OCI-LY7 (cell line): ENCODE measurements at places on chromosomes 11 and 22. TPM values are rescaled to one million over a fixed set of nuclear protein-coding genes. Genes with fewer than 3 reads are reported as not detected.

GRCh38 chr11:71367756-71368155, 80.4 kb downstream of the DHCR7 start:
- DNase-seq = no peak

DNA sequence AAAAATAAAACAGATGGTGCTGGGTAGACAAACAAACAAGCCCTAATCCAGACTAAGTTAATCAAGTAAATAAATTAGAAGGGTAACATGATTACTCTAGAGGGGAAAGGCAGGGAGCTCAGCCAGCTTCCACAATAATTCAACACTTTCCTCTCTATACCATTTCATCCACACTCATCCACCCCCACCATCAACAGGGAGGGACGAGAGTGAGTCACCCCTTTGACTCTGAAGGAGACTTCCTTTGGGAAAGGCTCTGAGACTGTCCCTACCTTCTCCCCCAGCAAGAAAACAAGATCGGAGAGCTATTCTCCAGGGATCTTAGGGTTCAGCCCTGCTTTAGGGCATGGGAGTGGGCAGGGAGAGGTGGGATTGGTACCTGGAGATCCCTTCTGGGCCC, 33.1 kb downstream of the TRIM66 start:
- no peak for DNase-seq

PANX3 gene
- not detected in 2 replicates for total RNA-seq

DNA sequence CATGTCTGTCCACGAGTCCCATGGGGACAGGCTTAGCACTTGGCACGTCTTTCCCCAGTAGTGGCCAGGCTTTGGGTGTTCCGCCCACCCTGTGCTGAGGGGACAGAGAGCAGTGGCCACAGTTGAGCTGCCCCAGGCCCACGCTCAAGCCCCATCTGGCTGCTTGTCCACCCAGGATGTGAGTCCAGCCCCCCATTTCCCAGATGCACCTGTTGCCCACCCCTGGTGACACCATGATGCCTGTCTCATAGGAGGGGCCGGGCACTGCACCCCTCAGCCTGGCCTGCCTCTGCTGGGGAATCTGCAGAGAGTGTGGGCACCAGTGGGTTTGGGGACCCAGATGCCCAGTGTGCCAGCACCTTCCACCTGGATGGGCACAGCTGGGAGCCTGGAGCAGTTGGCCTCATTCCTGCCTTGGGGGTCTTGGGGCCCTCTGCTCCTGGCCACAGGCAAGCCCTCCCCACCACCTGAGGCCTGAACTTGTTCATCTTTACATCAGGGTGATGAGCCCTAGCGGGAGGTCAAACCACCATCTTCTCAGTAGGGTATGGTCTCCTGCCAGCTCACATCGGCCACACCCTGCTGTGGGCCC, 5.7 kb downstream of the SIGIRR start:
- no peak for DNase-seq

DNA sequence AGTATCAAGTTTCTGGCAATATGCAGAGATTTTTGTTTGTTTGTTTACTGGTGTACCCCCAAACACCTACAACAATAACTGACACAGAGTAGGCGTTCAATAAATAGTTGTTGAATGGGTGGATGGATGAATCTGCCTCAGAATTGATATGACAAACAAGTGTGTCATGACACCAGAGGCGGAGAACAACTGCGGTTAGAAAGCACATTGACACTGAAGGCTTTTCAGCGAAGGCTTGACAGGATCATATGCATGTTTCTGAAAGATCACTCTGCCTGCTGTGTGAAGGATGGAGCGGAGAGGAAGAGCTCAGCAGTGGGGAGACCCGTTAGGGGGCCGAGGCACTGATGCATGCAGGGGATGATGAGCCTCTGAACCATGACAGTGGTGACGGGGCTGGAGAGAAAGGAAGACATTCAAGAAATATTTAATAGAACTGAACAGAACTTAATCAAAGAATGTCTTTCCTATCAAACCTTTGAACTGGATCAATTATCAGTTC, 108.5 kb upstream of the USP47 start:
- DNase-seq = no peak

DNA sequence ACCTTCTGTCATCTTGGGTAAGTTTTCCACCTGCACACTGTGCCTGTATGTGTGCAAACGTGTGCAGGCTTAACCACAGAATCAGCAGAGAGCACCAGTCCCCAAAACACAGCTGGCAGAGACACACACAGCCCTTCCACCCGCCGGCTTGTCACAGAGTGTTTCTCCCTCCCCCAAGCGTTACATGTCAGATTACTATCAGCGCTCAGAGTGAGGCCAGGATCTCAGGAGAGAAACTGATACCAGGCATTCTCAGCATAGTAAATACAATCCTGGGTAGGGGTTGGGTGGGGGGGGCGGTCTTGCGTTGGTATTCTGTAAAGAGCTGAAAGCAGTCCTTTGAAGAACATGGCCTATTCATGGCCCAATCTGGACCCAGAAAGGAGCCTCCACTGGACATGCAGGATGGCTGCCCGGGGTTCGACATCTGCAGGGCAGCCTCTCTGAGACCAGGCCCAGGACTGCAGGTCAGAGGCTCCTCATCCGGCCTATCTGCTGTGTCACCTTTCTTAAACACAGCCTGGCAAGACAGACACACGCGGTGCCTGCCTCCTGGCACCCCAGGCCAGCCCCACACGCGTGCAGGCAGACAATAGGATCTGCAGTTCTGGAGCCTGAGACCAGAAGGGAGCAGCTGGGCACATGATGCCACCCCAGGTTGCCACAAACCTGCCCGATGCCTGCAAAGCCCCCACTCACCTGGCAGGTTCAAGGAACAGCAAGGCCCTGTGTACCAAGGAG, 1.7 kb downstream of the OSBPL5 start:
- DNase-seq = no peak

TEX54 gene
- total RNA-seq = 0.89 TPM in 1 of 2 replicates, not detected in the other

GRCh38 chr11:93024369-93024768, 54.9 kb downstream of the MTNR1B start:
- no peak for DNase-seq

DNA sequence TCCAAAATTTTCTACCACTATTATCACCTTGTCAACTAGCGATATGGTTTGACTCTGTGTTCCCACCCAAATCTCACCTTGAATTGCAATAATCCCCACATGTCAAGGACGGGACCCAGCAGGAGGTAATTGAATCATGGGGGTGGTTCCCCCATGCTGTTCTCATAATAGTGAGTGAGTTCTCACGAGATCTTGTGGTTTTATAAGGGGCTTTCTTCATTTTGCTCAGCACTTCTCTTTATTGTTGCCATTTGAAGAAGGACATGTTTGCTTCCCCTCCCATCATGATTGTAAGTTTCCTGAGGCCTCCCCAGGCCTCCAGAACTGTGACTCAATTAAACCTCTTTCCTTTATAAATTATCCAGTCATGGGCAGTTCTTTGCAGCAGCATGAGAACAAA, 73.5 kb upstream of the ZC3H12C start:
- DNase-seq = no peak

CRYBB3 gene
- total RNA-seq = not detected in 2 replicates

GRCh38 chr11:94424662-94425061, 23.4 kb upstream of the GPR83 start:
- no peak for DNase-seq

GRCh38 chr22:30732426-30732825, 37.8 kb downstream of the OSBP2 start:
- DNase-seq = no peak

DNA sequence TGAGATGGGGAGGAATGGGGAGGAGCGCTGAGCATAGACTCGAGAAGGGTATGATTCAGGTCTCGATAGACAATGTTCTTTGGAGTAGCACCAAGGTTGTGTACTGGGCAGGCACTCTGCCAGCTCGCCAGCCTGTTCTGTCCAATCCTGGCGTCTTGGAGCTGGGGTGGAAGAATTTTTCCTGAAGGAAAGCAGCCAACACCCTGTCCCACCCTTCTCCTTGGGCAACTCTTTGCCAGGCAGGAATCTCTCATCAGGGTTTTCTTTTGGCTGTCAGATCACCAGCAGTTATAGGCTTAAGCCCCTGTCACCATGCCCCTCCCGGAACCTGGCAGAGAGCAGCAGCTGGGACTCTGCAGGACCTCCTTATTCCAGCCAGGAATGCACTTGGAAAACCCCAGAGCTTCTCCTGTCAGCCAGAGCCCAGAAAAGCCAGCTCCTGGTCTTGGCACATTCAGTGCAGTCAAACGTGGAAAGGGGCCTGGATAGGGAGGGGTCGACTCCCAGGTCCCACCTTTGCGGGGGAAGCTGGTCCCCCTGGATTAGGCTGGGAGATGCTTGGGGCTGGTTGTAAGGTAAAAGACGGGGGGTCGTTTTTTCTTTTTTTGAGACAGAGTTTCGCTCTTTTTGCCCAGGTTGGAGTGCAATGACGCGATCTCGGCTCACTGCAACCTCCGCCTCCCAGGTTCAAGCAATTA, 14.4 kb upstream of the SPTBN2 start:
- DNase-seq = no peak

DNA sequence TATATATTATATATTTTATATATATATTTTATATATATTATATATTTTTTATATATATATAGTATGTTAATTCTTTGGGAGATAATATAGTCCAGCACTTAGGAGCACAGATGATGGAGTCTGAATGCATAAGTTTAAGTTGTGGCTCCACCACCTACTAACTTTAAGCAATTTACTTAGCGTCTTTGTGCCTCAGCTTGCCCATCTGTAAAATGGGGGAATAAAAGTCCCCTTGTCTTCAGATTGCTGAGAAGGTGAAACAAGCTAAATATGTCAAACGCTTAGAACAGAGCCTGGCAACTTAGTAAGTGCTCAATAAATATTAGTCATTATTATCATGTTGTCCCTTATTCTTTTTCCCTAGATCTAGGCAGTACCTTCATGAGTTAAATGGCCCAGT, 27.5 kb downstream of the DSCAML1 start:
- no peak for DNase-seq

GRCh38 chr11:78929207-78929905, 354.7 kb upstream of the NARS2 start:
- no peak for DNase-seq

DNA sequence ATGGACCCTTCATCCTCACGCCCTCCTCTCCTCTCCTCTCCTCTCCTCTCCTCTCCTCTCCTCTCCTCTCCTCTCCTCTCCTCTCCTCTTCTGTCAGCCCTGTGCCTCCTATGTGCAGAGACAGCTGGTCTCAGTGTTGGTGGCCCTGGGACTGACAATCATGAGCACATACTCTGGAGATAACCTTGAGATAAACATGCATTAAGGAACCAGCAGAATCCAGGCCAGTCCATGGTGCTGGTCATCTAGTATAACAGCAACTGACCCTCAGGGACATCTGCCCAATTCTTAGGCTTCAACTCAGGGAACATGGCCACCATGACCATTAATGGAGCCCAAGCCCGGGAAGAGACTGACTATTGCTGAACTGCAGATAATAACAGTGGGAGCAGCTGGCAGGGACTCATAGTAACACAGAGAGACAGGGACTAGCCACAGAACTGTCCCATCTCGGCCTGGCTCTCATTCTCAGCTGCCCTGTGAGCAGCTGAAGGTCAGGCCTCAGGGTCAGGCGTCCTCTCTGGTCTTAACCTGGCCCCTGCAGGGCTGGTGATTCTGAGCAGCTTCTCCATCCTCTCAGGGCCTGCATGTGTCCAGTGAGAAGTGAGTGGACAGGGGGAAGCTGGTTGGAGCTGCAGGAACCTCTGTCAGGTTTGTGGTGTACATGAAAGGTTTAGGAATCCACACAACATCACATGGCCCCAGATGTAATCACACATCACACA, 45.4 kb downstream of the GGTLC2 start:
- no peak for DNase-seq

- no peak for DNase-seq
Measured at GRCh38 chr22:24496661-24497060, 1.5 kb downstream of the UPB1 start.

DNA sequence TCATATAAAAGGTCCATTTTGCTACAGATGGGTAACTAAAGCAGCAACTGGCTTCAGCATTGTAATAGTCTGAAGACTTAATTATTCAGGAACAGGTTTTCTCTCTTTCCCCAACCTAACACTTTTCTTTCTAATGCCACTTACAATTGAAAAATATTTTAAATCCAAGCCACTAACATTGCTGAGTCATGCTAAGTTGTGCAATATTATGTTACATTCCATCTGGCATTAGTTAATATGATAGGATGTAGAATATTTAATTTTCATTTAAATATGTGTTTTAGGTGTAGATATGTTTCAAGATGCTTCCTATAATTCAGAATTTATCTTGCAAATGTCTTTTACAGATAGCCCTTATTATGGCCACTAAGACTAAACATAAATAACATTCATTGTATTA, 98.6 kb downstream of the KIF18A start:
- no peak for DNase-seq

CYP2R1 gene
- 38.0 and 38.6 TPM in 2 replicates for total RNA-seq

DNA sequence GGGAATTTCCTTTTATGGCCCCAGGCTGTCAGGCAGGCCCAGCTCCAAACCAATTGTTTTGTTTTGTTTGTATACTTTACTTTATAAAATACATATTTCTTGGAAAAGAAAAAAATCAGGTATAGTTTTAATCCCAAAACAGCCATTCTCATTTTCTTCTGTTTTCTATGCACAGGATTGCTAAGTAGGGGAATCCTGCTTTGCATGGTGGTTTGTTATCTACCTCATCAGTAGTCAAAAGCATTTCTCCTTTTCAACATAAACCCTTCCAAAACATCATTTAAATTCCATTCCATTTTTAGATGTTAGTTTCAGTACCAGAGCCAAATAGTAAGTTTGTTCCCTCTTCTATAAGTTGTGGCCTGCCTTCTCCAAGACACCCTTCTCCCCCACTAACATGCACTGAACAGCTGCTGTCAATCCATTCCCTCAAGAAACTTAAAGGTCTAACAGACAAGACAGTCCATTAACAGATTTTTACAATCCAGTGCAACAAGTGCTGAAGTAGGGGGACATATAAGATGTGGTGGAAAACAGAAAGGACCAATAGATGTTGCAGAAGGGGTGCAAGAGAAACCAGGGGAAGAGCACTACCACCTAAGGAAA, 3.7 kb downstream of the ILK start:
- no peak for DNase-seq

DNA sequence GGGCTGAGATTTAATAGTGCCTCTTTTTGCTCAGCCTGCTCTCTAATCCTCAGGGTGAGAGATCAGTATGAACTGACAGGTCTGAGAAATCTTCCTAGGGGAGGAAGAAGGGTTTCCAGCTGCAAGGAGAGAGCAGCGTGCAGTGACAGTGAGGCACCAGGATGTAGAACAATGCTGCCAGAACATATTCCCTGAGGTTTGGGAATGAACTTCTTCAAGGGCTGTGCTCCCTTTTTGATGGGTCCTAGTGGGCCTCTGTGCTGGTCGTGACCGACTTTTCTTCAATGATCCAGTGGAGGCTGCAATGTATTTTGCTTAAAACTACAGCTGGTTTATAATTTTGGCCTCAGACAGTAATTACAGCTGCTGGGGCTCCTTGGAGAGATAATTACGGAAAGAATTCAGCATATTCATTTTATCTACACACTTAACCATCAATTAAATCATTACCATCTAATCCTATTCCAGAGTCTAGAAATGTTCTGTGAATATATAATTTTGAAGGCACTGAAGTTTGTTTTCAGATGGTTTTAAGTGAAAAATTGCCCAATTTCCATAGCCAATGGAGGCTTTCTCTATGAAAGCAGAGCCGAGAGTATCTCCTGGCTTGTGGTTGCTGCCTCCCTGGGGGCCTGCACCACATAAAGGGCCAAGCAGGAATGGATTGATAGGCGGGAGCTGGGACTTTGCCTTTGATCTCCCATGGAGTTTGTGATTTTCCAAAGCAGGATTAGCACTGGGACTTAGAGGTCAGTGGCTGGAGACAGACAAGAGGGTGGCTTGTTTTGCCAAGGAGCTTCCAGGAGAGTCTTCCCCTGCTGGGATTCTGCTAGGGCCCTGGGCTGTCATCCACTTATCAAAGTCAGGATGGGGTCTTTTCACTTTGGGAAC, 41.0 kb upstream of the OLFML1 start:
- no peak for DNase-seq
